ENCODE measurements at places on chromosomes 12 and 14. TPM values are rescaled to one million over a fixed set of nuclear protein-coding genes. Genes with fewer than 3 reads are reported as not detected.

KRT82 gene
- not detected for polyA plus RNA-seq

- DNase-seq: no peak
Measured at GRCh38 chr14:96086032-96086431, 46.9 kb downstream of the C14orf132 start.

C12orf60 gene
- 1.8 TPM for polyA plus RNA-seq

- DNase-seq: no peak
Measured at GRCh38 chr12:24582954-24583601, 365.8 kb downstream of the BCAT1 start.

DNA sequence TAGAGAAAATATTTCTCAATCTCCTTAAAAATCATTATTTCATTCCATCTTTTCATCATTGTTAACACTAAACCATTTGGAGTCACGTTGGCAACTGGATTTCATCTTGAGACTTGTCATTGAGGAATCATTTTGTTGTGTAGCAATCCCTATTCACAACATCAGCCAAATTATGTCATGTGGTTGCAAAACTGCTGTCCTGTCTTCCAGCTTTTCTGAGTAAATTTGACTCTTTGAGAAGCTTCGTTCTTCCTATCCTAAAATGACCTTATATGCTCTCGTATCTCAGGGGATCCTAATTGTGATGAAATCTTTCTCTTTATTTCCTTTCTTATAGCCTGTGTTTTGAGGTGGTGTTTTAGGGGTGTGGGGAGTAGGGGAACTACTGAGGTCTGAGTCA is 30.6 kb upstream of the KICS2 start:
- DNase-seq: no peak

DBX2 gene
- 0.01 TPM for polyA plus RNA-seq

GPR68 gene
- 2.9 TPM for polyA plus RNA-seq

SMIM41 gene
- polyA plus RNA-seq: 0.88 TPM

CLMN gene
- polyA plus RNA-seq: 18.7 TPM

- no peak for DNase-seq
Measured at GRCh38 chr12:68638721-68639395, 28.2 kb downstream of the RAP1B start.

GRCh38 chr12:71942259-71942658 is 3.6 kb downstream of the TPH2 start:
- no peak for DNase-seq

MUCL1 gene
- not detected for polyA plus RNA-seq

- no peak for DNase-seq
Measured at GRCh38 chr14:90358359-90358758, 26.6 kb upstream of the NRDE2 start.

LGR5 gene
- polyA plus RNA-seq: 71.9 TPM

C1QL4 gene
- 0.01 TPM for polyA plus RNA-seq

GRCh38 chr12:86134561-86134960 is 121.6 kb downstream of the MGAT4C start:
- no peak for DNase-seq

GRCh38 chr12:103930034-103930786 is at the start of gene HSP90B1:
HSP90B1 (plus strand) TSS chr12:103930410; CDS start chr12:103930516, 106 bp downstream.
- DNase-seq: peak; percentile 100

DNA sequence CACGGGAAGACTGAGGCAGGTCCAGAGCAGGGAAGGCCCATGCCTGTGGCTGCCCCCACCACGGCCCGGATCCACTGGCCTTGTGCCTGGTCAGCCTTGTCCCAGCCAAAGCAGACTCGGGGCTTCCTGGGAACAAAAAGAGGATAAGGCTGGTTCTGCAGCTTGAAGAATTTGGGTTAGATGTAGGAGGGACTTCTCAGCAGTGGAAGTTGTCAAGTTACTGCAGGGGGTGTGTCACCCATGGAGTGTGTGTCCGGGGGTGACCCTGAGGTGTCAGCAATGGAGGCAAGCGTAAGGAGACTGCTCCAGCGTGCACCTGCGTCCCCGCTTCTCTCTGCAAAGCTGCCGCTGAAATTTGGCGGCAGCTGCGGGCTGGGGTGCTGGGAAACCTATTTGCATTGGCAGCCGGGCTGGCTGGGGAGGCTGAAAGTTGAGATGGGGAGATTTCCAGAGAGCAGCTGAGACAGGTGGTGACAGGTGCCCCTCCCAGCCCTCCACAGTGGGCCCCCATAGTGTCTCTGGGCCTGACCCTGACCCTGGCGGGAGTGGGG is 12.5 kb upstream of the TNFAIP2 start:
- DNase-seq: no peak

- DNase-seq: no peak
Measured at GRCh38 chr12:110640275-110641025, 26.5 kb downstream of the TCTN1 start.

TMCC3 gene
- 24.3 TPM for polyA plus RNA-seq

RIMBP2 gene
- polyA plus RNA-seq: 22.7 TPM

GLS2 gene
- 1.5 TPM for polyA plus RNA-seq

MIP gene
- polyA plus RNA-seq: 0.24 TPM

DNA sequence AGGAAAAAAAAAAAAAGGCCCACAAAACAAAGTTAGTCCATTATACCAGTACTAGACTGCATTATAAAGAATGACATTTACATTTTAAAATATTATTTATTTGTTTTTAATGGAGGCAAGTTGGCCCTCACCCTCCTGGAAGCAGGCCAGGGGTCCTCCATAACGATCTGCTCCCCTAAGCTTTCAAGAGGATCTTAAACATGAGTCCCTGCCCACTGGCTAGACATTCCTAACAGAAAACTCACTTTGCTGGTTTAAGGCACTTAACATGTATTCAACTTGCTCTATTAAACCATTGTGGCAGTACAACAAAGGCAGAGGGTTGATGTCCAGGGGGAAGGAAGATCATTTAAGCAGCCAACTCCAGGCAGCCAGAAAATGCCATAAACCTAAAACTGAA is 111.4 kb downstream of the STXBP6 start:
- DNase-seq: no peak

NFATC4 gene
- polyA plus RNA-seq: 40.9 TPM

ZNF219 gene
- polyA plus RNA-seq: 45.2 TPM

DNA sequence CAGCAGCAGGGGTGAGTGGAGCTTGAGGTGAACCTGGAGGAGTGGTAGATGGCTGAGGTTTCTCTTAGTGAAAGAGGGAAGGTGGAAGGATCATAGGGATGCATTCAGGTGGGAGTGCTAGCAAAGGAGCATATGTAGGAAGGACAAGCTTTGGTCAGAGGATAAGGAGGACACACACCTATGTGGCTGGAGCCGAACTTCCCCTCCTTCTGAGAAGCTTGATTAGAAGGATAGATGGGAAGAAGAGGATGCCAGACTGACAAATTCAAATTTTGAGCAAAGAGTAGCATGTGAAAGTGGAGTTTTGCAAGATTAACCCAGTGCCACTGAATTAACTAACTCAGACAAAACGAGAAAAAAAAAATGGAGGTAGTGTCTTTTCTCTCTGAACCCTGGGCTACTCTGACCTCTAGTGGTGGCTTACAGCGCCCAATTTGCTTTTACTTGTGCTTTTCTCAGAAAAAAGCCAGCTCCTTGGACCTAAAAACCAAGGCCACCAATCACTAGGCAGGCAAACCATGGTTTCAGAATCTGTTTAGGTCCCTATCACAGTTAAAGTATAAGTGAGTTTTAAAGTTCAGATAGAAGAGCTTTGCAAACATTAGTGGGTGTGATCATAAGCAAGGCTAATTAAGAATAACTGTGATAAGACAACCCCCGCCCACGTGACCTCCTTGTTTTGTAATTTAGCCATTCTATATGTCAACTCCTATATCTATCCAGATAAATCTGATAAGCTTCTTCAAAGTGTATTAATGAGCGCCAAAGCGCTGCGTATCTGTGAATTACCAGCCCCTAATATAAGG is 15.5 kb downstream of the EMP1 start:
- peak; percentile 65 for DNase-seq

DNA sequence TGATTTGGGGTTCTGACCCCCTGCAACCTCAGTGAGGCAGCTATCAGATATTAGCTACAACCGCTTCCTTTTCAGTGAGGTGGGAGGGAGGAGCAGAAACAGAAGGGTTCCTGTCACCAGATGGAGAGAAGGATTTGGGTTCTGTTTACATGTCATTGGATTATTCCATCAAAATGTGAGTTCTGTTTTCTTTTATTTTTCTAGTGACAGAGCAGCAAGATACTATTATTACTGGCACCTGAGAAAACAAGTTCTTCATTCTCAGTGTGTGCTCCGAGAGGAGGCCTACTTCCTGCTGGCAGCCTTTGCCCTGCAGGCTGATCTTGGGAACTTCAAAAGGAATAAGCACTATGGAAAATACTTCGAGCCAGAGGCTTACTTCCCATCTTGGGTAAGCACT is 52.8 kb downstream of the FRMD6 start:
- no peak for DNase-seq

CLEC6A gene
- not detected for polyA plus RNA-seq

- DNase-seq: no peak
Measured at GRCh38 chr14:103763730-103764488, 48.3 kb downstream of the ZFYVE21 start.

VRTN gene
- polyA plus RNA-seq: 0.69 TPM

INHBE gene
- polyA plus RNA-seq: 0.28 TPM

GRCh38 chr12:105026411-105026810 is 40.3 kb downstream of the NOPCHAP1 start:
- DNase-seq: no peak

DNA sequence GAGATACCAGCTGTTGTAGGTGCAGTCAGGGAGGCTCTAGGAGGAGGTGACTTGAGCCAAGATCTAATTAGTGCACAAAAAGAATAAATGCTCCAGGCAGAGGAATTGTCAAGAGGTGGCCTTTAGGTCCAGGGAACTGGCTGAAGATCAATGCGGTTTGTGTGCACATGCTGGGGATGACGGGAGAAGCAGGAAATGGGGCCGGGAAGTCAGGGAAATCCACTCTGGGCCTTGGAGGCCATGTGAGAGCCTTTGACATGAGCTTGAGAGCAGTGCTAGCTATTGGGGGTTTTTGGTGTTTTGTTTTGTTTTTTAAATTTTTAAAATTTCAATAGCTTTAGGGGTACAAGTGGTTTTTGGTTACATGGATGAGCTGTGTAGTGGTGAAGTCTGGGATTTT is 67.4 kb downstream of the MVK start:
- no peak for DNase-seq

DNA sequence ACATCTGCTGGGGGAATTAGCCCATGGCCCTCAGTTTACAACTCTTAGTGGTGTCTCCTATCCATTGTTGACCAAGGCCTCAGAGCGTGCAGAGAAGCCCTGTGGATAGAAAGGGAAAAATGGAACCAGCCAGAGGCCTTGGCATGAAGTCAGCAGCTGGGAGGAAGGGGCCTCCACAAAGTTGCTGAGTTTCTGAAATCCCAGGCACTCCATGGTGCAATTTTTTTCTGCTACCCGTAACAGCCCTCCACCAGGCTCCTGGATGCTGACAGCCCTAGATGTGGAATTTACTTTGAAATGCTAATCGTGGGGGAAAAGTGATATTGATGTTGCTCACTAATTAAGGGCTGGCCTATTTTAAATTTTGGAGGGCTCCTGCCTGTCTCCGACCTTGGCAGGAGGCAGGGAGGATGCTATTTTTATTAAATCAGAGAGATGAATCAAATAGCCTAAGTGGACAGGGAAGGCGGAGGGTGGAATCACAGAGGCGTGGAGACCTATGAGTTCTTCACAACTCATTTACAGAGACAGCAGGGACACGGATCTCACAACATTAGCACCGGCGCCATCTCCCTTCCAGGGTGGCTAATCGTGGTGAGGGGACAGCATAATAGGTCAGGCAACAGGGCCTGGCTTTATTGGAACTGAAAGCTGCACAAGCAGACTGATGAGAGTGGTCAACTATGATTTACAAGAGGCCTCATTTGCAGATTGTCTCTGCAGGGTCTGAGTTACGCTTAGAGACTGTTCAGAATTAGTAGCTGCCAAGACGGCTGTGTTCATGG is 99.8 kb upstream of the WSCD2 start:
- DNase-seq: no peak

DNA sequence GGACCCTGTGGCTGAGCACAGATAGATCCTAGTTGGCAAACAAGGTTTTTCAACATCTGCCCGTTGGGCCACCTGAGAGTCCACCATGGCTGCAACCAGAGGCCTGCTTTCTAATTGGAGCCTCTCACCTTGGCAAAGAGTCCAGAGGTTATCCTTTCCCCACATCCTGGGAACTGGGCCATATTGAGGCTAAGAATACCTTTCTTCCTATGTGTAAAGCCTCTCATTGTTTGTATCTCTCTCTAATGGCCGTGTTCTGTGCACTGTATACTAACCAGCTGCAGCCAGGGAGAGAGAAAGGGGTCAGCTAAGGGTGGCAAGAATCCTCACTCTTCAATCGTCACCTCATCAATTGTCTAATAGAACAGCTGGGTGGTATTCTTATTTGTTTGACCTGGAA is 79.1 kb upstream of the ST8SIA1 start:
- no peak for DNase-seq

GRCh38 chr14:99242238-99242637 is 29.8 kb downstream of the BCL11B start:
- no peak for DNase-seq

ANG gene
- 43.6 TPM for polyA plus RNA-seq

LRFN5 gene
- 2.3 TPM for polyA plus RNA-seq

DNA sequence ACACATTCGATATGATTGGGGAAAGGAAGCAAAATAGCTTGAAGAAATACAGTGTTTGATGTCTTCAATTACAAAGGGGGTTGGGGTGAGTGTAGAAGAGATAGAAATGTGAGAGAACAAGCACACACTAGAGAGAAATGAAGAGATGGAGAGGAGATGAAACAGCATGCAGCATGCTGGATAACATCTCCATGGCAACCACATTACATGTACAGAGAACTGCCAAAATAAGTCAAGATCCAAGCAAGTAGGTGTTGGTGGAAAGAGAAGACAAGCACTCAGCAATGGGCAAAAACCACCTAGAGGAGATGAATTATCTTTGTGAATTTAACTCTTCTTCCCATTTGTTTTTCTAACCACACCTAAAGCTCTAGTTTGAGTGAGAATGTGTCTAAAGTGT is 289.8 kb downstream of the GRIN2B start:
- DNase-seq: no peak

DIO2 gene
- polyA plus RNA-seq: 0.79 TPM

DNA sequence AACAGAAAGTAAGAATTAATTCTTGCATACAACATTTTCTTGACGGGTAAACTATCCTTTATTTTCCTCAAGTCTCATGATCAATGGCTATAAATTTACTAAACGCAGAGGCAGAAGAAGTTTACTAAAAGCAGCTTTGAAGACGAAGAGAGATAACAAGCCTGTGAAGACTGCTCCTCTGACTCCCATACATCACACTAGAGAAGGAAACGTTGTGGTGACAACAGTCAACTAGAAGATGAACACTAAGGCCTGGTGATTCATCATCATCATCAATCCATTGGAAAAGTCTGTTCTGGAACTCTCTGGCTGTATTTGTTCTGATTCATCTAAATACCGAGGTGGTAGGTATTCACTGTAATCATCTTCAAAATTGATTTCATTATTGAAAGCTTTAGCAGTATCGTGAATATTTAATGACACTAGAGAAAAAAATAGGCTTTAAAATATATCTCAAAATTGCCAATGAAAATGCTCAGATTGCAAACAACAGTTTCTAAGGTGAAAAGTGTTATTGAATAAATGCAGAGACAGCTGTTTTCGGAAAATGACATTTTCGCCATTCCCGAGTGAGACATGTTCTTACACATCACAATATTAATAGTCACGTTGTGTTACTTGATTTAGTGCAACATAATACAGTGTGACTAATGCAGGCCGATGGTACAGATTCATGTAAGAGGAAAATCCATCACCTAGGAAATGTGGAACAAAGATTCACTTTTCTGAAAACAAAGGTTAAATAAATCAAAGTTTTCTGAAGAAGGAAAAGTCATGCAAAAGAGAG is 260.5 kb downstream of the C12orf50 start:
- no peak for DNase-seq
